Stimulated activated CD8-positive, alpha-beta memory T cell treated with anti-CD3 and anti-CD28 coated beads, Interleukin-7, amount 100 ng/mL, for 4 hours (primary cell): ENCODE measurements at places on chromosomes 4 and X.

GRCh38 chr4:20127626-20128025, 124.1 kb upstream of the SLIT2 start:
- DNase-seq: no peak

DNA sequence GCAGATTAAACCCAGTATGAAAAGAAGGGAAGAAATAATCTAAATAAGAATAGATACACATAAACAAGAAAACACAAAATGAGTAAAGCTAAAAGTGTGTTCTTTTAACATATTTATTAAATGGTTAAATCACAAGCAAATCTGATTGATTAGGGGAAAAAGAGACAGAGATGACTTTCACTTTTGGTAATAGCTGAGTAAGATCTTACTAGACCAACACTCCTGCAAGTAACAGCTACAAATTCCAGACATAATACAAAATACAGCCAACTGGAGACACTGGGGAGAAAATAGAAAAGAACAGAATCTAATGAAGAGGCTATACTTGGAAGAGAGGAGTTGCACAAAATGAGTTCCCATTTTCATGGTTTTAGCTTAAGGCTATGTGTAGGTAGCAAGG, 33.5 kb downstream of the OR13H1 start:
- no peak for DNase-seq

- no peak for DNase-seq
Observed at GRCh38 chr4:76197031-76197743, 16.4 kb downstream of the SCARB2 start.

DNA sequence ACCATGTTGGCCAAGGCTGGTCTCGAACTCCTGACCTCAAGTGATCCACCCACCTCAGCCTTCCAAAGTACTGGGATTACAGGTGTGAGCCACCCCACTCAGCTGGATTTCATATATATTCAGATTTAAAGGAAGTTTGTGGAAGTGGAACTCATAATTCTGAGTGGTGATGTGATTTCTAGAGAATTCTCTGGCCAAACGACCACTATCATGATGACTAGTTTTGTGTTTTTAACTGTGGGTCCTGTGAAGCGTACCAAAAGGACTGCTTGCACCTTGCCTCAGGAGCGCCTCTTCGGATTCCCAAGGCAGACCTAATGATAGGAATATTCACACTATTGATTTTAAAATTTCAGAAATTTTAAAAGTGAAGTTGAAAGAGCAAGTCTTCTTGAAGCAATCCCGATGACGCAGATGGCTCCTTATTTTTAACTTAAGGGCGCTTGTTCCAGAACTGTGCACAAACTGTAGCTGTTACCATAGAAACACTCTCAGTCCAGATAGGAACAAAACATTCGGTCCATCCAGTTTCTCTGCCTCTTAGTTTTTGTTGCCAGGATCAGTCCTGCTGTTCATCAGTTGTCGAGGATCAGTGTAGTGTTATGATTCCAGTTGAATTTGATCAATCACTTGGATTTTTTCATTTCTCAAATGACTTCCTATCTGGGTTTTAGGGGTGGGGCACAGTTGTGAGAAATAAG, 51.7 kb upstream of the CLCN4 start:
- DNase-seq: no peak

- DNase-seq: no peak
Observed at GRCh38 chr4:158644760-158645159, 26.9 kb downstream of the C4orf46 start.

DNA sequence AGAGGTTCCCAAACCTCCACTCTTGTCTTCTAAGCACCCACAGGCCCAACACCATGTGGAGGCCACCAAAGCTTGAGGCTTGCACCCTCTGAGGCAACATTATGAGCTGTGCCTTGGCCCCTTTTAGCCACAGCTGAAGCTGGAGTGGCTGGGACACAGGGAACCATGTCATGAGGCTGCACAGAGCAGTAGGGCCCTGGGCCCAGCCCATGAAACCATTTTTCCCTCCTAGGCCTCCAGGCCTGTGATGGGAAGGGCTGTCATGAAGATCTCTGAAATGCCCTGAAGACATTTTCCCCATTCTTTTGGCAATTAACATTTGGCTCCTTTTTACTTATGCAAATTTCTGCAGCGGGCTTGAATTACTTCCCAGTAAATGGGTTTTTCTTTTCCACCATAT, 14.8 kb downstream of the RBMXL3 start:
- DNase-seq: no peak

DNA sequence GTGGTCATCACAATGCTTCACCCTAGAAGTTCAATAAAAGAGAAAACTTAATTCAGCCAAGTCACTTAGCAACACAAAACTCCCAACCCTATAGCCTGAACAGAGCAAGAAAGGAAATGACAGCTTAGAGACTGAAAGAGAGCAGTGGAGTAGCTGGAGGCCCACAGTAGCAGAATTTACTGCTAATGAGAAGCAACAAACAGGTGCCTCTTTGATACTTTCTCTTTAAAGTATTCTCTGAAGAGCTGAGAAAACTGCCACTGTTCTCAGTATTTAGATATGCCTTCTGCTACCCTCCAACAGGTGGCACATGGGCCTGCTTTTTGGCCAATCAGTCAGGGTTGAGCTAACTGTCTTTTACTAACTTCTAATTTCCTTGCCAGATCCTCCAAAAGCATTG, 240.0 kb downstream of the GPC3 start:
- DNase-seq: no peak

DNA sequence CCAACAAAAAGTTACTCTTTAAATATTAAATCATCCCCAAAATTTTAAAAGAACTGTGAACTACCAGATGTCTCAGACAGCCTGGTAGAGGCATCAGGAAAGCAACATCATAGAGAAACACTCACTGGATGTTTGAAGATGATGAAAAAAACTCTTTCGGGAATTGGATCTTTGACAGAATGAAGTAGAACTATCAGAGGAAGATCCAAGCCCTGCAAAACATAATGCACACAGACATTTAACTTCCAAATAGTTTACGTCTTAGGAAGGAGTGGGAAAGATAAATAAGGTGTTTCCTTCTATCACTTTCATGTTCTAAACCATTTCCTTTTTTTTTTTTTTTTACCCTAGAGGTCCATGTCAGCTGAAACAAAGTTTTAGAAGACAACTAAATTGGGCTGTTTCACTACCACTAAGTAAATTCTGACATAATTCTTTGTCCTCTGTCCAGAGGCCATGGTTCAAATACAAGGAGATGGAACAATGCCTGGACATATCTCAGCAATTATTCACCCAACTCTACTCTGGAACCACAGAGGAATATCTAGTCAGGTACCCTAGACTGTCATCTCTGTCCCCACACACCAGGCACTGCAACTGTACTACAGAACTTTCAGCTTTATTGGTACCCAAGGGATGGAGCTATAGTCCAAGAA, 217.7 kb upstream of the INTU start:
- DNase-seq: no peak

DNA sequence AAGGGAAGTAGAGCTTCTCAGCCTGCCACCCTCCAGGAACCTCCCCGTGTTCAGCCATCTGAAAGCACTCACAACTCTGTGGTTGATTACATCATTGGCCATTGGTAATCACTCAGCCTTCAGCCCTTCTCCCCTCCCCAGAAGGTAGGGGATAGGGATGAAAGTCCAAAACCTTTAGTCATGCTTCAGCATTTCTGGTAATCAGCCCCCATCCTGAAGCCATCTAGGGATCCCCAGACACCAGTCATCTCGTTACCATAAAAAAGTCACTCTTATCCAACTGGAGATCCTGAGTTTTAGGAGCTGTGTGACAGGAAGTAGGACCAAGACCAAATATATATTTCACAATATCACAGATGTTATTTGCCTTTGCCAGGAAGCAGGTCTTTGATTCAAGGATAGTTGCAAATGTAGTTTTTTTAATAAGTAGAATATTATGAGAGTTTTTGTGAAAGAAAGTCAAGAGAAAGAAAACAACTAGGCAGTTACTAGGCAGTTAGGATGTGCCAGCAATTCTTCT, 364.6 kb upstream of the NOCT start:
- no peak for DNase-seq
